ENCODE measurements at places on chromosomes 2 and 18. TPM values are rescaled to one million over a fixed set of nuclear protein-coding genes. Genes with fewer than 3 reads are reported as not detected.

- no peak for DNase-seq
Measured at GRCh38 chr2:222479859-222480258, 55.5 kb downstream of the SGPP2 start.

Gene GALR1
- not detected for polyA plus RNA-seq

- DNase-seq, result no peak
Measured at GRCh38 chr18:24404591-24404990, 7.0 kb upstream of the OSBPL1A start.

Gene FAM161A
- 1.6 TPM for polyA plus RNA-seq

- no peak for DNase-seq
Measured at GRCh38 chr18:45503990-45504389, 111.3 kb upstream of the SLC14A2 start.

Gene FABP1
- not detected for polyA plus RNA-seq

GRCh38 chr2:27070653-27071276 is 689 bp downstream of the OST4 start:
- no peak for DNase-seq

DNA sequence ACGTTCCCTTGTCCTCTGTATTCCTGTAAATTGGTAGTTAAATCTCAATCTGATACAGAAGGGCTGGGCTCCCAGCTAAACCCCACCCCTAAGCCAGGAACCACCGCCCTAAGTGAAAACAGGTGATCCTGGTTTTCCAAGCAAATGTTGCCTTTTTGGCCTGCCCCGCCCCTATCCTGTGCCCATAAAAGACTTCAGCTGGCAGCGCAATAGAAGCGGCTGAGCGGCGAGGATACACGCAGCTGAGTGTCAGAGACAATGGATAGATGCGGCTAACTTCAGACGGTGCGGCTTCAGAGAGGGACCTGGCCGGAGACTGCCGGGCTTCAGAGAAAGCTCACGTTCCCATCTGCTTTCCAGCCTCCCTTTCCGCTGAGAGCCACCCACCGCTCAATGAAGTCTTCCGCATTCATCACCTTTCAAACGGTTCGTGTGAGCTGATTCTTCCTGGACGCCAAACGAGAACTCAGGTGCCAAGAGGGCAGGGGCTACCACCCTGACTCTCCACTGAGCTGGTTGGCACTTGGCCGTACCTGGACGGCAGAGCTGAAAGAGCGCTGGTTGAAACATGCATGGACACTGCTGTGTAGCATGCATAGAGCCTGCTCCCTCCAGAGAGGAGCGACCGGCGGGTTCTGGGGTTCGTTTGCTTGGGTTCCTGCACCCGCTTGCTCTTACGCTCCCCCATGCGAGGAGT is 49.5 kb upstream of the POLE4 start:
- no peak for DNase-seq

Data from AG04450 (cell line).